Tracheal epithelial cell (primary cell): ENCODE measurements at places on chromosomes 6 and 20. TPM values are rescaled to one million over a fixed set of nuclear protein-coding genes. Genes with fewer than 3 reads are reported as not detected.

Gene COL9A3
- not detected in 2 replicates for total RNA-seq

Gene ANKRD66
- not detected in 2 replicates for total RNA-seq

Gene GSTA4
- 12.5 and 27.3 TPM in 2 replicates for total RNA-seq

Gene RBPJL
- total RNA-seq: not detected in 2 replicates

Gene TSHZ2
- 2.2 and 4.3 TPM in 2 replicates for total RNA-seq

Gene LKAAEAR1
- not detected in 2 replicates for total RNA-seq

Gene CDH4
- total RNA-seq: 2.4 and 5.8 TPM in 2 replicates

Gene STXBP5
- total RNA-seq: 19.3 and 22.6 TPM in 2 replicates

Gene GGTLC1
- total RNA-seq: not detected in 2 replicates

Gene SLC22A16
- not detected in 2 replicates for total RNA-seq

Gene FAXC
- 3.6 and 5.1 TPM in 2 replicates for total RNA-seq

Gene GHRH
- not detected in 2 replicates for total RNA-seq

Gene ACSS1
- total RNA-seq: 2.2 and 2.6 TPM in 2 replicates

Gene CTAGE9
- not detected in 2 replicates for total RNA-seq

Gene EYS
- total RNA-seq: under 0.01 and 0.64 TPM in 2 replicates

Gene PNPLA1
- not detected in 2 replicates for total RNA-seq

Gene VGLL2
- not detected in 2 replicates for total RNA-seq

Gene KATNA1
- 17.5 and 27.5 TPM in 2 replicates for total RNA-seq

Gene SAMD5
- total RNA-seq: 0.48 and 2.1 TPM in 2 replicates

Gene SDC4
- total RNA-seq: 335 and 460 TPM in 2 replicates

Gene SLC22A3
- 8.0 and 9.2 TPM in 2 replicates for total RNA-seq

Gene OPRL1
- under 0.01 and 0.24 TPM in 2 replicates for total RNA-seq

Gene L3MBTL3
- total RNA-seq: 9.4 and 12.0 TPM in 2 replicates

Gene SMOC2
- total RNA-seq: 1.1 TPM in 1 of 2 replicates, not detected in the other

Gene TOX2
- total RNA-seq: not detected in 2 replicates

Gene TNFRSF6B
- 7.5 and 254 TPM in 2 replicates for total RNA-seq

Gene NOTCH4
- total RNA-seq: 0.43 and 0.72 TPM in 2 replicates

Gene SF3B5
- 81.7 and 101 TPM in 2 replicates for total RNA-seq

Gene HDGFL1
- not detected in 2 replicates for total RNA-seq

Gene RAD21L1
- not detected in 2 replicates for total RNA-seq

Gene RBM24
- under 0.01 and 0.96 TPM in 2 replicates for total RNA-seq

Gene DEFB132
- total RNA-seq: not detected in 2 replicates

Gene OPN5
- not detected in 2 replicates for total RNA-seq

Gene PSORS1C2
- not detected in 2 replicates for total RNA-seq

Gene DEFB124
- not detected in 2 replicates for total RNA-seq

Gene UBD
- total RNA-seq: 9.9 TPM in 1 of 2 replicates, not detected in the other

Gene IMPG1
- not detected in 2 replicates for total RNA-seq

Gene ZBTB12
- total RNA-seq: 0.72 and 3.0 TPM in 2 replicates

Gene KIAA1755
- 0.21 and 0.24 TPM in 2 replicates for total RNA-seq

Gene COL10A1
- 0.24 TPM in 1 of 2 replicates, not detected in the other for total RNA-seq

Gene VSX1
- total RNA-seq: not detected in 2 replicates

Gene BPIFA1
- total RNA-seq: not detected in 2 replicates

Gene ERVFRD-1
- total RNA-seq: not detected in 2 replicates

Gene LZTS3
- total RNA-seq: 8.5 and 14.9 TPM in 2 replicates

Gene UQCC2
- total RNA-seq: 22.2 and 40.3 TPM in 2 replicates

Gene COX4I2
- total RNA-seq: not detected in 2 replicates
